ENCODE measurements at places on chromosomes 7 and 10.

DNA sequence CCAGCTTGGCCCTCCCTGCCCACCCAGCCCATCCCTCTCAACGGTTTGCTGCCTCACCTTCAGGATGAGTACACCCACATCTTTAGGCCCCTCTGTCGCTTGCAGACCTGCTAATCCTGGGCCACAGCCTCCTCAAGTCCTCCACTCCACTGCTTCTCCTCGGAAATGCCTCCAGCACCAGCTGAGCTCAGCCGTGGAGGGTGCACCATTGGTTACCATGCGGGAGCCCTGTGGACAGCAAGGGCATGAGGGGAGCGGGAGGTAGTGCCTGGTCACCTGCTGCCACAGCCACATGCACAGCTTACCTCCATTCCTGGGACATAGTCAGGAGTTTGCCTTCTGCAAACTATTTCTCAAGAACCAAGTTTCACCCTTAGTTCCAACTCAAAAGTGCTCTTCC lies 286.3 kb upstream of the ZMIZ1 start:
- DNase-seq: no peak

- no peak for DNase-seq
Measured at GRCh38 chr7:115058726-115059125, 136.8 kb downstream of the MDFIC start.

DNA sequence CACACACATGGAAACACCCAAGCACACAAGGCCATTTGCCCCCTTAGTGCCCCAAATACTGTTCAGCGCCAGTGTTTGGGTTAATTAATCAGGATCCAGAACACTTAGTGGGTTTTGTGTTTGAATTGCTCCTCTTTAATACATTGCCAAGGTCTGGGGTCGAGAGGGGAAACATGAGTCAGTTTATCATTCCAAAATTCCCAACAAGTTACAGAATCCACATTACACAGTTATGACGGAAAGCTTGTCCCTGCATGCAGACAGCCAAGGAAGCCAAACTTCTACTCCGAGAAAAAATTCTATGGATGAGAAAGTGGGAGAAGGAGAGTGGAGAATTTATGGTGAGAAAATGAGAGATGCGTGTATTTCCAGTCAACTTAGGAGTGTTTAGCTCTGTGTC lies 189.0 kb downstream of the NPSR1 start:
- DNase-seq: no peak

- no peak for DNase-seq
Measured at GRCh38 chr7:80478683-80479082, 33.2 kb downstream of the GNAT3 start.

- DNase-seq: no peak
Measured at GRCh38 chr7:92427193-92427592, 20.1 kb upstream of the GATAD1 start.

DNA sequence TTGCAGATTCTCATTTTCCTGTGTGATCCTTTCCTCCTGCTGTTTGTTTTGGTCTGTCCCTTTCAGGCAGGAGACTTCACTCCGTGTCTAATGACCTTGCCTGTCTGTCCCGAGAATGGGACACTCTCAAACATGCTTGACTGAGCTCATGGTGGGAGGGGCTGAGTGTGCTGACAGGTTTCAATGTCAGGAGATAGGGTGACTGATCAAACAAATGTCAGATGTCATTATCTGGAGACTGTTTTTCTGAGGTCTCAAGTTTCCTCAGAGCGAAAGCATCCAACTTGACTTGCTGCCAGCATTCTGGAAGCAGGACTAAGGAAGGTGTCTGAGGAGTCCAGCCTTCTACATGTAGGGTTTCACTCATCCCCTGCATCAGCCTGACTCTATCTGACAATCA lies 228.8 kb upstream of the KIAA1217 start:
- DNase-seq: no peak

- no peak for DNase-seq
Measured at GRCh38 chr10:116886772-116887171, 37.5 kb downstream of the ENO4 start.

GRCh38 chr7:24755541-24756407 lies 1.5 kb downstream of the GSDME start:
- DNase-seq: no peak

GRCh38 chr10:71644307-71645180 lies 75.0 kb downstream of the C10orf105 start:
- no peak for DNase-seq

GRCh38 chr10:97584060-97584797 lies at the start of gene HOGA1:
TSS of gene HOGA1 (plus strand) at chr10:97584389. CDS start at chr10:97584704, 315 bp downstream.
- no peak for DNase-seq

GRCh38 chr7:47600199-47601118 lies 18.5 kb upstream of the TNS3 start:
- no peak for DNase-seq

- no peak for DNase-seq
Measured at GRCh38 chr7:192701-193480, 520 bp downstream of the FAM20C start.

DNA sequence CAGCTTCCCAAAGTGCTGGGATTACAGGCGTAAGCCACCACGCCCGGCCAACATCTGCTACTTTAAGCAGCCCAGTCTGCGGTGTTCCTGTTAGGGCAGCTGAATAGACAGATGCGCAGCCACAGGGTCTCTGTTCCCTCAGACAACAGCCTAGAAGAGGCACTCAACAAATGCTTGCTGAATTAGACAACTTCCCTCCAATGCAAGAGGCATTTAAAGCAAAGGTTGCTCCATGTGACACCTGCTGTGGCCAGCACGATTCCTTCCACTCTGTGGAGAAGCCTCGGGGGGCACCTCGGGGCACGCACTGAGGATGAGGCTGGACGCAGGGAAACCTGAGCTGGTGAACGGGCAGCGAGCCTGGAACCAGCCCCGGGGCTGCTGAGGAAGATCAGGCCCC lies 237.8 kb downstream of the MAD1L1 start:
- DNase-seq: no peak

- no peak for DNase-seq
Measured at GRCh38 chr10:125505648-125506047, 177.3 kb downstream of the TEX36 start.

DNA sequence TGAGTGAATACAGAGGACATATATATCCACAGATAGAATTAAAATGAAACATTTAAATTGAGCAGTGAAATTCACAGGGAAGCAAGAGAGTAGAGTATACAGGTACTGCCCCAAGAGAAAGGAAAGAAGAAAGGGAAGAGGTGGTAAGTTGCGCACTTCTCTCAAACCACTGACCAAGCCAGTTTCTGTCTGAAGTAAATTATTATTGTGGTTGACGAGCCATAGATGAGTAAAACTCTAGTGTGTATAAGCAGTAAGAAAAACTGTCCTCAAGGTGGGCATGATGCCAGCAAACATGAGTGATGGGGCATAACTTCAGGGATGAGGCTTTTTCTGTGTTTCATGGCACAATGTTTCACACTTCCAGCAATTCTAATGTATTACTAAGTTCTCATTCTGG lies 4.4 kb upstream of the BET1 start:
- DNase-seq: no peak

- no peak for DNase-seq
Measured at GRCh38 chr10:12814166-12814565, 187.3 kb downstream of the CCDC3 start.

GRCh38 chr7:2732959-2733584 lies 45.1 kb downstream of the AMZ1 start:
- no peak for DNase-seq

DNA sequence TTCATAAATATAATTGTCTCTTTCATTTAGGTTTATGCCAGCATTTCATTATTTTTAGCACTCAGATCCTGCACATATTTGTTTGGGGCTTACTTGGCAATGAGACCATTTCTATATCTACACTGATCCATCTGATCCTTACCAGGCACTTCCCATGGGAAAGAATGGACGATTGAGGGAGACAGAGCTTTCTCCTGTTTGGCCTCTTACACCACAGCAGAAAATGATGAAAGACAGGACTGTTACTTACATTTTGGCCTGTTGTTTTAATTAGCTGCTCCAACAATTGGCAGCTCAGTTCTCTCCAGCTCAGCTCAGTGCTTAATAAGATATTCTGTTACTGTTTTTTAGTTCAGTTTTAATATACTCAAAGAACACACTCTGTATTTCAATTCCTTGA lies 77.6 kb upstream of the RSU1 start:
- no peak for DNase-seq

DNA sequence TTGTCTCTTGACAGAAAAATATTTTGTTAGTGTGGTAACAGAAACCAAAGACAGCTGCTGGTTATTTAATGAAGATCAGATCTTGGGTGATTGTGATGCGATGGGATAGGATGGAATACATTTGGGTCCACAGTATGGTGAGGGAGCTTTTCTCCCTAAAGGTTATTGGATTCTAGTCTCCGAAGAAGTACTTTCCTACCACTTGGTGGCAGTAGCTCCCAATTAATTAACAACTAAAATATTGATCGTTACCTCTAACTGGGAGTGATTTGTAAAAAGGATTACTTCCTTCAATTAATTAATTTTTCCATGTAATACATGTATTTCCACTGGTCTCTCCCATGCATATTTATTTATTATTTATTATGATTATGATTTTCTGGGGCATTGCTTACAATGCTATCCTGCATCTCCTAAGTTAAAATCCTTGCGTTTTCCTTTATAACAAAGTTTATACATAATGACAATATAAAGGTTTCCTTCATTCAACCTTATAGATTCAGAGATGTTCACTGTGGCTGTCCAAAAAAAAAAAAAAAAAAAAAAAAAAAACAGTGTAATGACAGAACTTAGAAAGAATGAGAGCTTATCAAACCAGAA lies 25.6 kb downstream of the TMEM196 start:
- no peak for DNase-seq

DNA sequence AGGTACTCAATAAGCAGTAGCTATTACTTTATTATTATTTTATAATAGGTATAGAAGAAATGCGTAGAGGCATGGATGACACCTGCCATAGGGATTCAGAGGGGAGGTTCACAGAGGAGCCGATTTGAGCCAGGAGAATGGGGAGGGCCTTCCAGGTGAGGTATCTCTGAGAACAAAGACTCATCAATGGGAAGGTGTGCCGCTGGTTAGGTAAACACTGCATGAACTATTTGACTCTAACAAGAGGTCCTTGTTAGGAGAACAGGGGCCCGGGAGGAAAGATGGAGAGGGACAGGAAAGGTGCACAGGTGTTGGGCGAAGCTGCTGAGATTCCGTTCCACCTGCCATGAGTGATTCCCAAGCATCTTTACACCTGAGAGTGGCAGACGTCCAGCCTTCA lies 41.8 kb upstream of the TMEM273 start:
- DNase-seq: no peak

- DNase-seq: no peak
Measured at GRCh38 chr7:48154792-48155413, 16.4 kb upstream of the ABCA13 start.

DNA sequence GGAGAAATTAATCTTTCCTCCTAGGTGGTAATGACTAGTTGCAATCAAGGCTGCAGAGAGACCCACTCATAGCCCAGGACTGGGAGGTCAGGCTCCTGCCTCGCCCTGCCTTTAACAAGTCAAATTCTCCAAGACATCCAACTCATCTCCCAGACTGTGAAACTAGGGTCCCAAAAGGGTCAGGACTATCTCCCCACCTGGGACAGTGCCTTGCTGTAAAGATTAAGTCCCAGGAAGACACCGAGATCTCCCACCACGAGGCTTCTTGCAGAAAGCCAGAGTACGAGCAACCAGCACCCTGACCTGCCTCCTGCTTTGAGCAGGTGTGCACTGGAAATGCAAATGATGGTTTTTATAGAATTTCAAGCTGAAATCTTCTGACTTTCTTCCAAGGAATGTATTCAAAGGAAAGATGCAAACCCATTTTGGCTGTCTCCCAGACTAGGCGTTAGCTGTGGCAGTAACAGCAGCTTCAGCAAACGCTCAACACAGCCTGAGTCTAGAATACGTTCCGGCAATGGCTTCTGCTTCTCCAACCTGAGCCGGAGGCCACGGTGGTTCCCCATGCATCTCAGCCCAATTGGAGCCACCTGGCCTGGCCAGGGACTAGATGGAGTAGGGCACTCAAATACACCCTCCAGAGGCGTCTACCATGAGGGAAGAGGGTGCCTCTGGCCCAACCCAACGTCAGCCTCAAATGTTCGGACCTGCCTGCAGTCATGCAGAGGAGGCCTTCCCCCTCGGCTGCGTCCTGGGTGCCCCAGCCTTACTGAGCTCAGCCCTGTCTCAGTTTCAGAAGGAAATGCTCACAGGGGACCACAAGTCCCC lies 170.4 kb downstream of the PRKAG2 start:
- no peak for DNase-seq

DNA sequence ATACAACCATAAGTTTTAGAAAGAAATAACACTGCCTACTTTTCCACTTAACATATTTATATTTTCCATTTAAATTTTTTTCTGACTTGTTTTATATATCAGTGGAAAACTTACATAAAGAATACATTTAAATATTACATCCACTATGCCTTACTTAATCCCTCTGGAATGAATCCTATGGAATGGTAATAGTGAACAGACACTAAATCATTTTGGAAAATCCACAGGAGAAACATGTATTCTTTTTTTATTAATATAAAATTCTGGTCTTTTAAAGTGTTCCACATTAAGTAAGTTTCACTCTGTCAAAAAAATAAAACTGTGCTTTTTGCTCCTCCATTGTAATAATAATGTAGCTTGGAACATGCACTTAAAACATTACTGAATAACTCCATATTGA lies 236.8 kb upstream of the LRRN3 start:
- DNase-seq: no peak

DNA sequence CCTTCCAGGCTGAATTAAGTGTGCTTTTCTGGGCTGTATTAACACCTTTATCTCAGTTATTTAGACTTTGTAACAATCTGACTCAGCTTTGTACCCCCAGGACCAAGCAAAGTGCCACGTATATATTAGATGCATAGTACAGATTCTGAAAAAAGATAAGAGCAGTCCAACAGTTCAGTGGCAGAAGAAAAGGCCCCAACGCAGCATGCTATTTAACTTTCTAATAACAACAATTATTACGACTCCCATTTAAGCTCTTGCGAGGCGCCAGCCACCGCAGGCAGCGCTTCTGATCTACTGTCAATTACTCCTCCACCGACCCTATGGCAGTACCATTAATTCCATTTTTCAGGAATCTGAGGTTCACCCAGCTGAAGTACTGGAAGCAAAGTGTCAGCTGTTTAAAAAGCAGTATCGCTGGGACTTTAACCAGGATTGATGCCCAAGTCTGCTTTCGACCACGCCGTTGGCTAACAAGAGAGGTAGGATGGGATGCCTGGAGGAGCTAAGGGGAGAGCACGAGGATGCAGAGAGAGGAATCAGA lies 638 bp downstream of the LIPA start:
- DNase-seq: no peak
